ENCODE measurements at places on chromosomes 6 and 20.

DNA sequence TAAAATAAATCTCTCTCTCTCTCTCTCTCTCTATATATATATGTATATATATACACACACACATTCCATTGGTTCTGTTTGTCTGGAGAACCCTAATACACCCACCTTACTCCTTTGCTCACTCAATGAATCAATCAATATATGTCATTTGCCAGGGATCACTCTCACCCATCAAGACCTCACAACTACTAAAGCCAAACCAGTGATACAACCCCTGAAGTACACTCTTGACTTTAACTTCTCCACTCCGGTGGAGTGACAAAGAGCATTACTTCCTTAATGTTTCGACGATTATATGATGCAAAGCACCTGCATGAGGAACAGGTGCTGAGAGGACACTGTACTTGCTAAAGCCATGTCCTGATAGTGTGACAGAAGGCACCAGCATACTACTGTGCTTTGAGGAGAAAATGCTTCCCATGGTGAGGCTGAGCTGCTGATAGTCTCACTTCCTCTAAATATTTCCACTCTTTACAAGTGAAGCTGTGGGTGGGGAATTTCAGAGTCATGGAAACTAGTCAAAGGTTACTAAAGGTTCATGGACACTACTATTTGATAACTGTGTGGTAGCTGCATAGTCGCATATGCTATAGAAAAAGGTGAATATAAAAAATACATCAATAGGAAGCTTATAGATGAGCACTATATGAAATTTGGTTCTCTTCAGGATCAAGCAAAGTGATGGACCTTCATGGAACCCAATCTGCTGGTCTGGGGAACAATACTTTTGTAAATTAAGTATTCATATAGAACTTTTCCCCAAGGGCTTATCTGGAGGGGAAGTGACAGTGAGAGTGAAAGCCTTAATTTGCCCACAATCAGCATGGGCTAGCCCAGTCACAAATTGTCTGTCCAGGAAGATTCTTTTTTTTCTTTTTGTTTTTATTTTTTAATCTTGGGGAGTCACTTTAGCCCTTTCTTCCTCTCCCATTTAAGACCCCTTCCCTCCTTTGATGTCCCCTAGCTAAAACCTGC lies 141.9 kb upstream of the NEDD9 start:
- H3K4me1 ChIP-seq = peaks cover 39% of the 10 kb centered on the region
- no peak for DNase-seq
- H3K27ac ChIP-seq = no peak overlapping the region
- peaks cover 73% of the 10 kb centered on the region for H3K36me3 ChIP-seq

- H3K4me1 ChIP-seq = peaks cover 5% of the 10 kb centered on the region
- H3K36me3 ChIP-seq = no peaks in the 10 kb centered on the region
- no peak overlapping the region for H3K4me3 ChIP-seq
- DNase-seq = no peak
- peaks cover 53% of the 10 kb centered on the region for H3K27me3 ChIP-seq
These were observed 659 bp downstream of the SLC35F1 start for GRCh38 chr6:117907601-117908245.

- no peak overlapping the region for H3K4me3 ChIP-seq
- H3K27me3 ChIP-seq = no peaks in the 10 kb centered on the region
- no peaks in the 10 kb centered on the region for H3K36me3 ChIP-seq
- no peaks in the 10 kb centered on the region for H3K4me1 ChIP-seq
These were observed 566.4 kb downstream of the BMP2 start for GRCh38 chr20:7333841-7334240.

GRCh38 chr6:152391179-152391880 lies 245.8 kb downstream of the SYNE1 start:
- no peak for DNase-seq
- no peaks in the 10 kb centered on the region for H3K36me3 ChIP-seq
- H3K4me1 ChIP-seq = no peaks in the 10 kb centered on the region
- no peak overlapping the region for H3K27ac ChIP-seq
- H3K27me3 ChIP-seq = peaks cover 13% of the 10 kb centered on the region

- peak overlapping the region; percentile 79 for H3K4me3 ChIP-seq
- peak; percentile 78 for DNase-seq
- peak overlapping the region; percentile 79 for H3K27ac ChIP-seq
- peaks cover 9% of the 10 kb centered on the region for H3K27me3 ChIP-seq
- peaks cover 23% of the 10 kb centered on the region for H3K4me1 ChIP-seq
These were observed 13.5 kb upstream of the ZNF391 start for GRCh38 chr6:27374824-27375612.

- H3K27ac ChIP-seq = no peak overlapping the region
- peaks cover 43% of the 10 kb centered on the region for H3K27me3 ChIP-seq
- H3K4me3 ChIP-seq = no peak overlapping the region
- H3K4me1 ChIP-seq = no peaks in the 10 kb centered on the region
- no peaks in the 10 kb centered on the region for H3K36me3 ChIP-seq
These were observed 18.4 kb upstream of the ULBP3 start for GRCh38 chr6:150087336-150087735.

All from activated naive CD4-positive, alpha-beta T cell treated with anti-CD3 and anti-CD28 coated beads, Interleukin-2, amount 10 ng/mL, durations not matched to agents 7 days and 5 days (primary cell).